H1 (cell line): ENCODE measurements at places on chromosomes 4 and X.

DNA sequence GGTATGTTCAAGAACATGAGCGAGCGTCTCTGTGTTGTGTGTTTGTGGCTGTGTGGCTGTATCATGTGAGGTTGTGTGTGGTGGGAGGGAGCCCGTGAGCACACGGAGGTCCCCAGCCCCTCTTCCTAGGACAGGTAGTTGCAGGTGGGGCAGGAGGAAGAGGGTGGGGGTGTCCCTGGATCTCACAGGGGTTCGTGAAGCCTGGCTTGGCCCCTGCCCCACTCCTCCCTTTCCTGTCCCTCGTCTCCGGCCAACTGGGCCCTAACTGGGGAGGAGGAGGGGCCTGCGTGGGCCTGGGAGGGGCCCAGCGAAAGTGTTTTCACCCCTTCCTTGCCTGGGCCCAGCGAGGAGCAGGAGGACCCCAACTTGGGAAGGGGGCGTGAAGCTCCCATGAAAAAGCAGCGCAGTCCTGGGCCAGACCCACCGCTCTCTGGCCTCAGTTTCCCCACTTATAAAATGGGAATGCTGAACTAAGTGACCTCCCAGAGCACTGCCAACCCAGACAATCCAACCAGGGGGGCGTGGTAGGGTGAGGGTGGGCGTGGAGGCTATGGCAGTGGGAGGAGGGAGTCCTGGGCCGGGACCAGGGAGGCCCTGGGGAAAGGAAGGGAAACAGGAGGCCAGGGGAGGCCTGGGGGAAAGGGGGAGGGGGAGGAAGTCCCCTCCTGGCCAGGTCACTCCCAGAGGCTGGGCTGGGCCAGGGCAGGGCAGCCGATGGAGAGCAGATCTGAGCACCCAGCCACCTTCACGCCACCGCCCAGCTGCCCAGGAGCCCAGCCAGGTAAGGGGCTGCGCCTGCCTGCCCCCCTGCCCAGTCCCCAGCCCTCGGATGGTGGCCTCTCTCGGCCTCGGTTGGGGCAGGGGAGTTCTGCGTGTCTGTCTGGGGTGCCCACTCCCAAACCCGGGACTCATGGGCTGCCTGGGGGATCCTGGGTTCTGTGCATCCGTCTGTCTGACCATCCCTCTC, at the start of gene AVPR2:
Gene AVPR2, plus strand, starts transcription at position 683 of the 967 bp plus-strand sequence. CDS start 473 bp downstream, outside the sequence.
- no peak within 1 kb of the TSS for H3K4me3 ChIP-seq
- H3K36me3 ChIP-seq = no peaks in the 10 kb centered on the region
- DNase-seq = no peak
- H3K4me1 ChIP-seq = no peaks in the 10 kb centered on the region
- no peaks in the 10 kb centered on the region for H3K27me3 ChIP-seq

- no peak overlapping the region for H3K27ac ChIP-seq
- H3K27me3 ChIP-seq = no peaks in the 10 kb centered on the region
- no peaks in the 10 kb centered on the region for H3K4me1 ChIP-seq
- H3K4me3 ChIP-seq = no peak overlapping the region
These were observed 161.0 kb upstream of the RASGEF1B start for GRCh38 chr4:81632581-81633299.

DNA sequence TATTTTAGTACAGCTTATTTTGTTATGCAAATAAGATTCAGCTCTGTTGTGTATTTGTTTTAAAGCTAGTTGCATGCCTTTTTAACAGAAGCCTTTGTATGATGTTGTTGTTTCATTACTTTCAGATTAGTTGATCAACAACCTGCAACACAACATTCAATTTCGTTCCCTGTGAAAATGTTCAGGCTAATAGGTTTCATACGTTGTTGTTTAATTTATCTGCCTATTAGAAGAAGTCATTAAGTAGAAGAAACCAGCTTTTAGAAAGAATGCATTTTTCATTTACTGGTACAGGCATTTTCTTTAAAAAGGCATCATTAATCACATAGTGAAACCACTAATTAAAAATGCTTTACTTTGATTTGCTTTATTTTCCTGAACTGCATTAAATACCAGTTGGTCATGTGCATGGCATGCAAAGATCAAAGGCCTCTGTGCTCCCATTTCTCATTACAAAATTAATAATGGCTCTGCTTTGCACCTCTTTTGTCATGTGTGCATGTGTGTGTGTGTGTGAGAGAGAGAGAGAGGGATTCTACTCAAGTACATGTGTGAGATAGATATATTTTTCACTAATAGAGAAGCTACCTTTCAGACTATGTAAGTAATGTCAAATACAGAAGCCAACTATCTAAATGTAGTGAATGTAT, 29.2 kb upstream of the CTSO start:
- no peak overlapping the region for H3K4me3 ChIP-seq
- H3K27ac ChIP-seq = no peak overlapping the region
- H3K36me3 ChIP-seq = no peaks in the 10 kb centered on the region
- DNase-seq = no peak
- H3K4me1 ChIP-seq = no peaks in the 10 kb centered on the region
- H3K27me3 ChIP-seq = no peaks in the 10 kb centered on the region

DNA sequence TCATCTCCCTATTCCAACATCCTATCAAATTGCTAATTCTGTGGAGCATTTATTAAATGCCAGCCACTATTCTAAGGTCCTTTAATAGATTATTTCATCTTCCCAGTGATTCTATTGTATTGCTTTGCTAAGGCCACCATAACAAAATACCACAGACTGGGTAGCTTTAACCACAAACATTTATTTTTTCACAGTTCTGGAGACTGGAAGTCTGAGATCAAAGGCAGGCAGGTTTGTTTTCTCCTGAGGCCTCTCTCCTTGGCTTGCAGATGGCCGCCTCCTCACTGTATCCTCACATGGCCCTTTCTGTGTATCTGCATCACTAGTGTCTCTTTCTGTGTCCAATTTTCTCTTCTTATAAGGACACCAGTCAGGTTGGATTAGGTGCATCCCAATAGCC, 64.5 kb downstream of the CPE start:
- H3K4me1 ChIP-seq = no peaks in the 10 kb centered on the region
- H3K4me3 ChIP-seq = no peak overlapping the region
- no peak overlapping the region for H3K27ac ChIP-seq
- H3K27me3 ChIP-seq = no peaks in the 10 kb centered on the region
- H3K36me3 ChIP-seq = no peaks in the 10 kb centered on the region

DNA sequence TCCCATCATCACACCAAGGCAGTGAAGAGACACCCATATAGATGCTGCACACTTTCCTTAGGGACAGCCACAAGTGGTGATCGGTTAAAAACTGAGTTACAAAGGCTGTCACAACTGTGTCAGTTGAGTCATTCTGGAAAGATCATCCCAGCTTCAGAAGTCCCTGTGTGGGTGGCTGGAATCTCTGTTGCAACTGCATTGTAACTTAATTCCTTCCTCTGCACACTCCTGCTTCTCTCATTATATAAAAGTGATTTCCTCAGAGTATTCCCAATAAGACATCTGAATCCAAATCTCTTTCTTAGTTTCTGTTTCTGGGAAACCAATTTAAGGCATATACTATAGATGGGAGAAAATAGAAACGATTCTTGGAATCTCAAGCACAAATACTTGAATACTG, 88.1 kb downstream of the FSTL5 start:
- no peak overlapping the region for H3K27ac ChIP-seq
- H3K4me1 ChIP-seq = no peaks in the 10 kb centered on the region
- no peak overlapping the region for H3K4me3 ChIP-seq
- no peaks in the 10 kb centered on the region for H3K36me3 ChIP-seq
- DNase-seq = no peak

- H3K27ac ChIP-seq = no peak overlapping the region
- DNase-seq = no peak
- H3K27me3 ChIP-seq = no peaks in the 10 kb centered on the region
- no peaks in the 10 kb centered on the region for H3K4me1 ChIP-seq
These were observed 112.7 kb downstream of the ZAR1 start for GRCh38 chr4:48602763-48603162.

DNA sequence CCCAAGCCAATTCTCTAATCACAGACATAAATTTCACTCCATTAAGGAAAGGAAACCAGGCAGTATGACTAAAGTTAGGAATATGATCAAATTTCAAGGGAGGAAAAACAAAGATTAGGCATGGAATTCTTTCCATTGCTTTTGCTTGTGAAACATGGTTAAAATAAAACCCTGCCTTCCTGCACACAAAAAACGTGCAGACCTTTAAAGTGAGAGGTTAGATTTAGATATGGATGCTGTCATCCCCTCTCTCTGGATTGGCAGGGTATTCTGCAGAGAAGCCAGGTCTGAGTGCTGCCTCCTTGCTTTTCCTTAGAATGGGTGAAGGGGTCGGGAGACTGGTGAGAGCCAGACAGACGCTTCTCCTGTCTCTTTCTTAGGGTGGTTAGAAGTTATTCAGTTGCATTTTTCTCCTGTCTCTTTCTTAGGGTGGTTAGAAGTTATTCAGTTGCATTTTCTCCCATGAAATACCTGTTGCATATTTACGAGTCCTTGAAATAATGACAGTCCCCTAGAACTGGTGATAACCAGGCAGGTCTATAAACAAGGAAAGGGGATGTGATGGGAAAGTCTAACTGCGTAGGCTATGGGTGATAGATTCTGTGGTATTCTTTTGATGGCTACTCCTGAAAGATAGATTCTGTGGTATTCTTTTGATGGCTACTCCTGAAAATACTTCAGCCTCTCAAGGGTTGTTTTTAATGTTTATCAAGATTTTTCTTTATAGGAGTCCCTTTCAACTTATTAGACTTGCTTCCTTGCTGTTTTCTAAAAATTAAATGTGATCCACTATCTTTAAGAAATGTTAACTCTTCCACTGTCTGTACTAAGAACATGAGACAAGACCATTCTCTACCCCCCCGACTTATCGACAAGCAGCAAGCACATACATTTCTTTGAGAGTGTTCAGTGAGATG, 163.6 kb downstream of the SPRY1 start:
- DNase-seq = no peak
- no peaks in the 10 kb centered on the region for H3K36me3 ChIP-seq
- H3K27ac ChIP-seq = no peak overlapping the region

DNA sequence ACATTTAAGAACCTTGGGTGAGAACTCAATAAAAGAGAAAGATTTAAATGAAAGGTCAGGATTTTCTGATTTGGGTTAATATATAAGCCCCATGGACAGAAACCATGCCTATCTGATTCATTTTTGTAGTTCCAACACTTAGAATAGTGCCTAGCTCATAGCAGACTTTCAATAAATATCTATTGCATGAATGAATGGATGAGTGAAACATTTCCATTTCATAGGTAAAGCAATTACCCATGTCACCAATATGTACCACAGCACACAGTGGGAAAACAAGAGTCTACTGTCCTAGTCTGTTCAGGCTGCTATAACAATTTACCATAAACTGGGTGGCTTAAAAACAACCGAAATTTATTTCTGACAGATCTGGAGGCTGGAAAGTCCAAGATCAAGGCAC, 63.9 kb upstream of the PTPN13 start:
- no peaks in the 10 kb centered on the region for H3K4me1 ChIP-seq
- no peak for DNase-seq
- H3K4me3 ChIP-seq = no peak overlapping the region
- no peaks in the 10 kb centered on the region for H3K27me3 ChIP-seq
- H3K36me3 ChIP-seq = no peaks in the 10 kb centered on the region

DNA sequence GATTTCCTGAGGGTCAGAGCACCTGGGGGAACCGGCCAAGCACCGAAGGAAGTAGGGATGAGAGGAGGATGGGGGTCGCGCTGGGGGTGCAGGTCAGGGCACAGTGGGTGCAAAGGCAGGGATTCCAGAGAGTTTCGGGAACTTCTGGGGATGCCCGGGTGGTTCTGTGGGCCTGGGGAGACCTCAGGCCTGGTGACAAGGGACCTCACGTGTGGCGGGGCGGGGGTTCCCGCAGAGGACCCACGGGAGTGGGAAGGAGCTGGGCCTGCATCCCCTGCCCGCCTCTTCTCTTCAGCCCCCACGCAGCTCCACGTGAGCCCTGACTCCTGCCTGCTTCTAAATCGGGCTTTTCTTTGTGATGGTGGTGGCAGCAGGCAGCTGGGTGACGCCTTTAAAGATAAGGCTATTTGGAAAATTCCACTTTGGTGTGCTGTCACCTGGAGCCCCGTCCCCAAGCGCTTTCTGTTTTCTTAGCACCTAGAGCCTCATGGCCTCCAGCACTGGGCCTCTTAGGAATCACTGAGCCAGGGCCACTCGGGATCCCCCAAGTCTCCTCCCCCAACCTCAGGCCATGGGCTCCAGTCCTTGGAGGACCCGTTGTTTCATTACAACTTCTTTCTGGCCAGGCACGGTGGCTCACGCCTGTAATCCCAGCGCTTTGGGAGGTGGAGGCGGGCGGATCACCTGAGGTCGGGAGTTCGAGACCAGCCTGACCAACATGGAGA, 7.1 kb upstream of the TBC1D14 start:
- H3K4me1 ChIP-seq = peaks cover 2% of the 10 kb centered on the region; the same call in 1 of the 2 replicates
- H3K4me3 ChIP-seq = no peak overlapping the region
- H3K36me3 ChIP-seq = no peaks in the 10 kb centered on the region
- H3K27ac ChIP-seq = no peak overlapping the region
- no peak for DNase-seq

DNA sequence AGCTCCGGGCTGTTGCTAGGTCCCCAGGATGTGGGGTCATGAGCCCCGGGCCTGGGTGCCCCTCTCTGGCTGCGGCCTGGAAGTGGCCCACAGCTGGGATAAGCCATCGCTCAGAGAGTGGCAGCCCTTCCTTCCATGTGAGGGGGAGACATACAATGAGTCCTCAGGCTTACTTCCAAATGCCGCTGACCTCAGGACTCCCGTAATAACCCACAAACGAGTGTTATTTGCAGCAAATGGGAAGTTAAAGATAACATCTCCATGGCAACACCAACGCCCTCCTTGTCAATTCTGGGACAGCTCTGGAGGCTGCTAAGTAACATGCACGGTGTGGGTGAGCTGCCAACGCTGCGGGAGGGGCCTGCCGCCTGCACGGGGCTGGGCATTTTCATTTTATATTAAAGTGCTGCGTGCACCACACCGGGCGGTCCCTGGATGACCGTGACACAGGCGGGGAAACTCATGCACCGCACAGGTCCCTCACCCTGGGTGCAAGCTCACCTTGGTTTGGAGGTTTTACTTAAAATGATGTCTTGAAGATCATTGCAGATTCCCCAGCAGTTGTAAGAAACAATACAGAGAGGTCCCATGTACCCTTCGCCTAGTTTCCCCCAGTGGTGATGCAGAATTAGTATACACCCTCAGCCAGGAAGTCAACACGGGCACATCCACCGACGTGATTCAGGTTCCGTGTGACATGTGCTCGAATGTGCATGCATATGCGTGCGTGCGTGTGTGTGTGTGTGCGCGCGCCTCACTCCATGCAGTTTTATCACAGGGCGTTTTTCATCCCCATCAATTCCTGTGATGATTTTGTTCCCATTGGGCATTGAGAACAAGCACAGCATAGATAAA, 79.4 kb downstream of the ABLIM2 start:
- no peak overlapping the region for H3K27ac ChIP-seq
- H3K27me3 ChIP-seq = no peaks in the 10 kb centered on the region
- no peak for DNase-seq
- no peak overlapping the region for H3K4me3 ChIP-seq
- no peaks in the 10 kb centered on the region for H3K36me3 ChIP-seq

GRCh38 chrX:150456466-150456865, 93.3 kb downstream of the MAMLD1 start:
- H3K36me3 ChIP-seq = no peaks in the 10 kb centered on the region
- H3K4me3 ChIP-seq = no peak overlapping the region
- no peaks in the 10 kb centered on the region for H3K4me1 ChIP-seq
- no peak for DNase-seq
- no peak overlapping the region for H3K27ac ChIP-seq
- no peaks in the 10 kb centered on the region for H3K27me3 ChIP-seq

- DNase-seq = no peak
- no peak overlapping the region for H3K4me3 ChIP-seq
- H3K36me3 ChIP-seq = no peaks in the 10 kb centered on the region
- H3K27me3 ChIP-seq = no peaks in the 10 kb centered on the region
- H3K4me1 ChIP-seq = no peaks in the 10 kb centered on the region; the same call in 1 of the 2 replicates
These were observed 20.5 kb downstream of the PDLIM5 start for GRCh38 chr4:94472056-94472826.

GRCh38 chrX:9429767-9430166, 35.1 kb upstream of the TBL1X start:
- H3K36me3 ChIP-seq = no peaks in the 10 kb centered on the region
- DNase-seq = no peak
- no peak overlapping the region for H3K27ac ChIP-seq
- H3K27me3 ChIP-seq = no peaks in the 10 kb centered on the region
- no peak overlapping the region for H3K4me3 ChIP-seq
- no peaks in the 10 kb centered on the region for H3K4me1 ChIP-seq
